ENCODE measurements at places on chromosomes 11 and 22. TPM values are rescaled to one million over a fixed set of nuclear protein-coding genes. Genes with fewer than 3 reads are reported as not detected.

DNA sequence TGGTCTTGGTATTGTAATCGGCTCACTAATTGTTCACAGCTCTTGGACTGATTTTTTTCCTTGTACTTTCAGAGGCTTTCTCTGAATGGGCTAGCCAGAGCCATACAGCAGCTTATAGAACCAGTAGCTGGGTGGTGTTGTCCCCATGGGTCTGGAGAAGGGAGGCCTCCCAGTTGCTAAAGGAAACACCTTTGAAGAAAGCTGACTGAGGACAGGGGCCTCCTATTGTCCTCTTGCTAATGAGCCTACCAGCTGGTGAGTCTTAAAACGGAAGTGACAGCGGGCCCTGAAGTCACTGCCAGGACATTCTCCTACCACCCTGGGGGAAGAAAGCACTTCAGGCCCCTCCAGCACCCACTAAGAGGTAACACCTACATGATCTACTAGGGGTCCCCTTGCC lies 9.9 kb downstream of the FADS3 start:
- H3K27ac ChIP-seq = no peak overlapping the region
- H3K4me1 ChIP-seq = no peaks in the 10 kb centered on the region
- no peaks in the 10 kb centered on the region for H3K27me3 ChIP-seq
- DNase-seq = no peak

DNA sequence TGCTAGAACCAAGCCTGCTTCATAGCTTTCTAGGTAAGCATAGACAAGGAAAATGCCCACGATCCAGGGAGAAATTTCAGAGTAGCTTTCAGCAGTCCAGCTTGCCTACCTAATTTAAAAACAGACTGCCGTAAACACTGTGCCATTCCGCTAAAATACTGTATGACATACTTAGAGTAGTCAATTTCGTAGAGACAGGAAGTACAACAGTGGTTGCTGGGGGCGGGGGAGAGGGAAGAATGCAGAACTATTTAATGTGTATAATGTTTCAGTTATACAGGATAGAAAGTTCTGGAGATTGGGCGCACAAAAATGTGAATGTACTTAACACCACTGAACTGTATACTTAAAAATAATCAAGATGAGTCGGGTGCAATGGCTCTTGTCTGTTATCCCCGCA lies 56.7 kb downstream of the C11orf58 start:
- no peak overlapping the region for H3K27ac ChIP-seq
- no peak for DNase-seq
- no peak overlapping the region for H3K4me3 ChIP-seq
- peaks cover 7% of the 10 kb centered on the region for H3K4me1 ChIP-seq
- no peaks in the 10 kb centered on the region for H3K27me3 ChIP-seq

Gene NAV2
- total RNA-seq = 14.0 TPM

GRCh38 chr11:35641171-35641897 lies 21.2 kb upstream of the TRIM44 start:
- no peak for DNase-seq
- H3K36me3 ChIP-seq = no peaks in the 10 kb centered on the region
- H3K27me3 ChIP-seq = no peaks in the 10 kb centered on the region
- no peaks in the 10 kb centered on the region for H3K4me1 ChIP-seq
- H3K4me3 ChIP-seq = no peak overlapping the region

DNA sequence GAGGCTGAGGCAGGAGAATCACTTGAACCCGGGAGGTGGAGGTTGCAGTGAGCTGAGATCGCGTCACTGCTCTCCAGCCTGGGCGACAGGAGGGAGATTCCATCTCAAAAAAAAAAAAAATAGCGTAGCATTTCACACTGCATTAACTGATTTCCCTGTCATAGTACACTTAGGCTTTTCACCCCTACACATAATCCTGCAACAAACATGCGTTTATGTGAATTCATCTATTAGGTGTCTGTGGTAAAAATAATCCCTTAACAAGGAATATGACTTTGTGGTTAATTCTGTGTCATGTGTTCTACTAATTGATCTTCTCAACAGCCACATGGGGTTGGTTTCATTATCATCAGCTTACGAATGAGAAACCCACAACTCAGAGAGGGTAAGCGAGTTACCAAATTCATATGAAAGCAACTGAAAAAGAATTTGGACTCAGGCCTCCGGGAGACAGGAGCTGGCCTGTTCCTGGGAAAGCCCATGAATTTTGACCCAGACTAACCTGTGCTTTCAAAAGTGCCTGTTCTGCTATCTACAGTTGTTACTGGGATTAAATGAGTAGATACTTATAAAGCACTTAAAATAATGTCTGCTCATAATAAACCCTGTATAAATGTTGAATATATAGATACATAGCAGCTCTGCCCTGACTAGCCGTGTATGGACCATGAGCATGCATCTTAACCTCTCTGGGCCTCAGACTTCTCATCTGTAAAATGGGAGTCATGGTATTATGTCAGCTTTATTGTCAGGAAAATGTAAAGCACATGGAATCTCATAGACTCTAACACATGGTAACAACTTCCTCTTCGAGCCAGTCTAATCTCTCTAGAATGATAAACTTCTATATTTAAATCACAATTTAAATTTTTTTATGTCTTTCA lies 36.6 kb downstream of the KCNJ1 start:
- H3K4me3 ChIP-seq = no peak overlapping the region
- no peaks in the 10 kb centered on the region for H3K36me3 ChIP-seq
- DNase-seq = no peak
- H3K27ac ChIP-seq = no peak overlapping the region
- H3K4me1 ChIP-seq = no peaks in the 10 kb centered on the region
- no peaks in the 10 kb centered on the region for H3K27me3 ChIP-seq
